Neural progenitor cell (in vitro differentiated cells): ENCODE measurements at places on chromosomes 5 and 9.
A peak's percentile ranks its signal among the peaks of the same experiment; 100 is the strongest.

- no peak for DNase-seq
Measured at GRCh38 chr5:149299451-149300054, 27.9 kb downstream of the AFAP1L1 start.

DNA sequence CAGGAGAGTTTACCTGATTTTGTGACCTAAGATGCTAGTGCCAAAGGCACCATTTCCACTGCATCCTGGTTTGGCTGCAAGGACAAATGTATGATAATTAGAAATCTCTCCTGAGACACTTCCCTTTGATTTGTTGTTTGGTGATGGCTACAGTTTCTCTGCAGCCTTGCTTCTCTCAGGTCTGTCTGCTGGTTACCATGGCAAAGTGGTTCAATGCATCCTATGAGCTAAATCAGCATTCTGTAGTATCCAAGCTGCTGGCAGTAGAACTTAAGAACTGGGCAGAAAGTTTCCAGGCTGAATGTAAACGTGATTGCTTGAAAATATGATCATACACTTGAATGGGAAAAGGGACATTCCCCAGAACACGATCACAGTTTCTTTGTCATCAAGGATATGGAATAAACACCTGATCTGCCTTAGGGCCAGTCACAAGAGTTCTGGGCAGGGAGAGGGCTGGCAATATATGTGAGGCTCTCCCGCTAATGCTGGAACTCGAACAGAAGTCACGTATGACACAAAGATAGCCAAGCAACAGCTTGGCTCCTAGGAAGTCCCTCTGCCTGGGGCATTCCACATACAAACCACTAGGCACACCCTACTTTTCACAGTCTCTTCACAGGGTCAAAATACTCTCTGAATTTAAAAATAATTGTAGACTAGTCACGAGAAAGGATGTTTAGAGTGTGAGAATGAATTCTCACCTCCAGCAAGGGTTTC lies 138.1 kb upstream of the GRAMD2B start:
- DNase-seq = no peak

DNA sequence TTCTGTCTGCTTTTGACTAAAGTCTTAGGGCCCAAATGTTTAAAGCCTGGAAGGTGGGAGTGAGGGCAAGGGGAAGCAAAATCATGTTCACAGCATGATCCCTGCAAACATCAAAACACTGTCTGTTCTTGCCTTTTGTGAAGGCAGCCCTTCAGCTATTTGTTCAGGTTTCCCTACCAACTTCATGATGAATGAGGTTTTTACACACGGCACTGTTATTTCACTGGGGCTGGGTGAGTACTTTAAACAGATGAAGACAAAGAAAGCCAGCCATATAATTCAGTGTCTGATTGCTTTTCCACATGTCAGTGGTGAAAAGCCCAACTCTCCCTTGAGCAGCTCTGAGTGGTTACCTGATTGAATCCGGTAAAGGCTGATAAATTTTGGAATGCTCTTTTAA lies 224.7 kb upstream of the GRAMD2B start:
- DNase-seq = peak; percentile 31

GRCh38 chr9:129010267-129010975 lies 17.7 kb downstream of the SH3GLB2 start:
- DNase-seq = no peak

DNA sequence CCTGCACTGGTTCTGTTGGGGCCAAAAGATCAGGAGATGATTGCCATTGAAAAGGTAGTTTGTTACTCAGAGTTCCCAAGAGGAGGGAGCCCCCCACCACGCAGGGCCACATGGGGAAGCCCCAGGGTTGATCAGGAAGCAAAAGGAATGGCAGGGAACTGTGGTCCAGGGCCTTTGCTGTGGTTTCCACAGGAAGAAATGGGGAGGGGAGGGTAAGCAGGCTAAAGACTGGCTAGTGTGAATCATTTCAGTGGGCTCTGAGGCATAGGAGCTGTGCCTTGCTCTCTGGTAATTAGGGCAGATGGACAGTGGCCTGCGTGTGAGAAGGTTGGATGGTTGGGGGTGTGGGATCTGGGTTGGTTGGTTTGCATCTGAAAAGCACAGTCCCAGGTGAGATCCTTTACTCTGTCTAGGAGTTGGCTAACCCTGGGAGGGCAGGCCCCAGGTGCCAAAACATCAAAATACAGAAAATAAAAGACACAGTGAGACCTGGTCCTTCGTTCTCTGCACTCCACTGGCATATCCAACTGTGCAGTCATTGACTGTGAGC lies 66.1 kb downstream of the PTPDC1 start:
- DNase-seq = no peak
